Memory B cell (primary cell): ENCODE measurements at places on chromosomes 7 and 10.

- no peaks in the 10 kb centered on the region for H3K27me3 ChIP-seq
- H3K4me1 ChIP-seq: no peaks in the 10 kb centered on the region
- H3K27ac ChIP-seq: no peak overlapping the region
- DNase-seq: no peak
- H3K36me3 ChIP-seq: peaks cover 6% of the 10 kb centered on the region
These were observed 98.7 kb downstream of the POLL start for GRCh38 chr10:101489355-101489754.

GRCh38 chr7:107499731-107500130 lies 29.9 kb downstream of the GPR22 start:
- no peak overlapping the region for H3K4me3 ChIP-seq
- no peaks in the 10 kb centered on the region for H3K27me3 ChIP-seq
- no peak for DNase-seq
- peaks cover 18% of the 10 kb centered on the region for H3K36me3 ChIP-seq

DNA sequence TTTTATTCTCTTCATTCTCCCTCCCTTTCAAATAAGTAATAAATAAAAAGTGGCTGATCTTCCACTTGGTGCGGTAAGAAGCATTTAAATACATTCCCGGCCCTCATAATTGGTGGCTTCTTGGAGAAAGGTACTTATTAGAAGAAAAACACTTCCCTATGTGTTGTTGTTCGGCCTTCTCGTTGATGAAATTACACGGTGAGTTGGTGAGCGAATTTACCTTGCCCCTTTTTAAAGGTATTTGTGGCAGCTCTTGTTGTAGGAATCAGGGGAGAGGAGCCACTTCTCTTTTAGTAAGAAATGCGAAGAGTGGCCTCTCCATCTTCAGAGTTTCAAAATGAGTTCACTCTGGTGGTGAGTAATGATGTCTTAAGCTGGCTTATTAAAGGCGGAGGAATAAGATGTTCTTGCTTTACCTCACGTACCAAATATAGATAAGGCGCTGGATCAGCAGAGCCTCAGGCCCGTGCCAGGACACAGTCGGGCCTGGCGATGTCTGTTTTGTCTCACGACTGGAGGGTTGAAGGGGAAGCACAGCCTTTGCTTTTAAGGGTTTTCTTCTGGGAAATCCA lies 135.9 kb downstream of the CUX1 start:
- no peak overlapping the region for H3K4me3 ChIP-seq
- peaks cover 7% of the 10 kb centered on the region for H3K36me3 ChIP-seq
- H3K27me3 ChIP-seq: no peaks in the 10 kb centered on the region
- peak overlapping the region; percentile 68 for H3K27ac ChIP-seq
- H3K4me1 ChIP-seq: peaks cover 33% of the 10 kb centered on the region

DNA sequence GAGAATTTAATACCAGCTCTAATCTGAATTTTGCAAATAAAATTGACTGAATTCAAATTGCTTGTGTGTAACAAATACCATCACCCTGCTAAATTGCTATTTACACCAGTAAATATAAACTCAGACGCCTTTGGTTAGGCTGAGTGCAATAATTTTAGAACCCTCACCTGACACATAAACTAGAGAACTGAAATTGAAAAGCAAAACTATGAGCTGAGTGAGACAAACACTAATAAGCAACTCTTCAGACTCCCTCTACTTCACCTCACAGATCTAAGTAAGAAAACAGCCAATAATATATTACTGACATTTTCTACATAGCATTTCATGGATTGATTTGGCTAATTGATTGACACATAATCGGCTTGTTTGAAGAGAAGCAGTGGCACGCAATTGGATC lies 621.2 kb downstream of the REEP3 start:
- H3K4me3 ChIP-seq: no peak overlapping the region
- no peak overlapping the region for H3K27ac ChIP-seq
- H3K4me1 ChIP-seq: no peaks in the 10 kb centered on the region
- no peaks in the 10 kb centered on the region for H3K36me3 ChIP-seq
- no peak for DNase-seq

GRCh38 chr10:80755893-80756292 lies 218.2 kb downstream of the SH2D4B start:
- H3K4me3 ChIP-seq: no peak overlapping the region
- peaks cover 8% of the 10 kb centered on the region for H3K27me3 ChIP-seq
- H3K27ac ChIP-seq: no peak overlapping the region
- DNase-seq: no peak
- H3K4me1 ChIP-seq: no peaks in the 10 kb centered on the region

DNA sequence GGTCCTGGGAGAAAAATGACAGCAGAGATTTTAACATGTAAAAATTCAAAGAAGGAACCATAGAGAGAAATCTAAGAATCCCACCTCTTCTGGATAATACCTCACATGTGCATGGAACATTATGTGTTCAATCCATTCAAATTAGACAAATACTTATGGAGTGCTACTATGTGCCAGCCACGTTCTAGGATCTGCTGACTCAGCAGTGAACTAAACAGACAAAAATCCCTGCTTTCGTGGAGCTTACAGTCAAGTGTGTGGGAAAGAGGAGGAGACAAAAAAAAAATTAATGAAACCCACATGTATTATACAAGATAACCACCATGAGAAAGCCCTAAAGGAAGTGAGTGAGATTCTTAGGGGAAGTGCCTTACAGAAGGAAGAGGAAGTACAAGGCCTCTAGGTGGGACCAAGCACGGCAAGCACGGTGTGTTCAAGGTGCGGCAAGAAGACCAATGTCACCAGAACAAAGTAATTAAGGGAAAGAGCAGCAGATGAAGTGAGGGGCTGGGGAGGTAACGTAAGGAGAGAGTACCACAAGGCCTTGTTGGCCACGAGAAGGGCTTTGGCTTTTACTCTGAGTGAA lies 71.0 kb downstream of the SLC25A13 start:
- H3K27me3 ChIP-seq: no peaks in the 10 kb centered on the region
- peaks cover 17% of the 10 kb centered on the region for H3K36me3 ChIP-seq
- H3K4me1 ChIP-seq: peaks cover 23% of the 10 kb centered on the region
- peak; percentile 2 for DNase-seq
- H3K27ac ChIP-seq: no peak overlapping the region

GRCh38 chr7:157204134-157204533 lies 65.4 kb downstream of the UBE3C start:
- DNase-seq: no peak
- no peak overlapping the region for H3K27ac ChIP-seq
- H3K4me1 ChIP-seq: no peaks in the 10 kb centered on the region
- H3K4me3 ChIP-seq: no peak overlapping the region
- peaks cover 16% of the 10 kb centered on the region for H3K36me3 ChIP-seq

DNA sequence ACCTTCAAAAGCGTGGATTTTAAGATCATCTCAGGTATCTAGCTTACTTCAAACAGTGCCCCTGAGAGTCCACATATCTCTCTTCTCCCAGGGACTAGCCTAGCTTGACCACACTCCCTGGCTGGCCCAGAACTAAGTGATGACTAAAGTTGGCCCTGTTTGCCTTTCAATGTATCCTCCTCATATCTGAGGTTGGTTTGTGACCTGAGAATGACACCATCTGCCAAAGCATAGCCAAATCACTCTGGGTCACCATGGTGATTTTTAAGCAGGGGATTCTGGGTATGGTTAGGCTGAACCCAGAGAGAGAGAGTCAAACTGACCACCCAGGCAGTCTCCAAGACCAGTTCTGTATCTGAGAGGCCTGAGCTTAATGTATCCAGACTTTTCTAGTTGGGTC lies 16.2 kb downstream of the CNNM1 start:
- H3K4me1 ChIP-seq: no peaks in the 10 kb centered on the region
- H3K4me3 ChIP-seq: no peak overlapping the region
- no peak for DNase-seq
- H3K27me3 ChIP-seq: peaks cover 16% of the 10 kb centered on the region
- H3K36me3 ChIP-seq: no peaks in the 10 kb centered on the region

- peaks cover 14% of the 10 kb centered on the region for H3K36me3 ChIP-seq
- no peak for DNase-seq
- H3K27me3 ChIP-seq: no peaks in the 10 kb centered on the region
- peaks cover 59% of the 10 kb centered on the region for H3K4me1 ChIP-seq
- H3K4me3 ChIP-seq: peak overlapping the region; percentile 85
These were observed 1.1 kb downstream of the MAP3K8 start for GRCh38 chr10:30435073-30435422.

DNA sequence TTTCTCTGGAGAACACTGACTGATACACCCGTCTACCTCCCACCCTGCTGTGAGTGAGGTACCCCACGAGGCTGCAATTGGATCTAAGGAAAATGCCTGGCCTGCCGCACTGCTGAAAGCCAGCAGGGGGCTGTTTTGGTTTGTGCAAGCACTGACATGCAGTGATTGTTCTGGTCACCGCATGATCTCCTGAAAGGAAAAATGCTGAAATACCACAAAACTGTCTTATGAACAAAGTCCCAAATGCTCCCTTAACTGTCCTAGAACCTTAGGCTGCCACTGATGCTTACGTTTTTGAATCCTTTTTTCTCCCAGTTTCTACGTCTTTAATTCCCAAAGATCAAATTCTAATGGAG lies 132.7 kb downstream of the JCAD start:
- no peak for DNase-seq
- H3K4me3 ChIP-seq: no peak overlapping the region
- peaks cover 5% of the 10 kb centered on the region for H3K27me3 ChIP-seq
- no peaks in the 10 kb centered on the region for H3K4me1 ChIP-seq
- no peaks in the 10 kb centered on the region for H3K36me3 ChIP-seq

- DNase-seq: no peak
- peaks cover 6% of the 10 kb centered on the region for H3K4me1 ChIP-seq
- no peak overlapping the region for H3K4me3 ChIP-seq
- no peaks in the 10 kb centered on the region for H3K36me3 ChIP-seq
- H3K27ac ChIP-seq: no peak overlapping the region
These were observed 537.1 kb upstream of the FOXK1 start for GRCh38 chr7:4144811-4145510.

DNA sequence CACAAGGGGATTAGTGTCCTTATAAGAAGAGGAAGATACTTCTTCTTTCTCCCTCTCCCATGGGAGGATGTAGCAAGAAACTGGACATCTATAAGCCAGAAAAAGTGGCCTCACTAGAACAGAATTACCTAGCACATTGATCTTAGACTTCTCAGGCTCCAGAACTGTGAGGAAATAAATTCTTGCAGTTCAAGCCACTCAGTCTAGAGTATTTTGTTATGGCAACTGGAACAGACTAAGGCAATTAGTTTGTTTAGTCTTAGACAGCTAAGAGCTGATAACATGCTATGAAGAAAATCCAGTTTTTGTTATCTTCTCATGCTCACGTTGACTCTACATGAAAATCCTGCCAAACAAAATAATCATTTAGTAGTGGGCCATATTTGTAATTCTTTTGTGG lies 627.6 kb upstream of the PHF14 start:
- no peak for DNase-seq
- no peaks in the 10 kb centered on the region for H3K27me3 ChIP-seq
- no peak overlapping the region for H3K4me3 ChIP-seq
- H3K4me1 ChIP-seq: no peaks in the 10 kb centered on the region
- no peak overlapping the region for H3K27ac ChIP-seq

DNA sequence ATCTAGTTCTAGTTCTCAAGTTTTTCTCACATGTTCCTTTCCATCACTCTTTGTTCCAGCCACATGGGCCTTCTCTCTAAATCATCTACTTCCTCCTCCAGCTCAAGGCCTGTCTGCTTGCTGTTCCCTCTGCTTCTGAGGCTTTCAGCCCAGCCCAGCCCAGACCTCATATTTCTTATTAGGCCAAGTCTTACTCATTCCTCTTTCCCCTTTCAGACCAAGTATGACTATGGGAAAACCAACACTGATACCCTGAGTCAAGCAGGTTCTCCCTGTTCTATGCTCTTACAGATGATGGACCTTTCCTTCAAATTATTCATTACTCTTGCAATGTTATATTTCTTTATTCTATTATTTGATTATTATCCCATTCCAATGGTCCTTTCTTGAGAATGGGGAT lies 80.3 kb upstream of the SEM1 start:
- no peak overlapping the region for H3K27ac ChIP-seq
- no peak for DNase-seq
- H3K27me3 ChIP-seq: peaks cover 6% of the 10 kb centered on the region

GRCh38 chr7:46301677-46302076 lies 380.6 kb upstream of the IGFBP3 start:
- no peak for DNase-seq
- no peak overlapping the region for H3K4me3 ChIP-seq
- H3K27me3 ChIP-seq: no peaks in the 10 kb centered on the region
- H3K4me1 ChIP-seq: no peaks in the 10 kb centered on the region
- no peaks in the 10 kb centered on the region for H3K36me3 ChIP-seq
- H3K27ac ChIP-seq: no peak overlapping the region

- H3K4me1 ChIP-seq: no peaks in the 10 kb centered on the region
- no peaks in the 10 kb centered on the region for H3K36me3 ChIP-seq
- no peak for DNase-seq
These were observed 74.0 kb upstream of the PODXL start for GRCh38 chr7:131630427-131630826.

GRCh38 chr10:121352231-121352855 lies 245.9 kb downstream of the FGFR2 start:
- H3K36me3 ChIP-seq: no peaks in the 10 kb centered on the region
- no peaks in the 10 kb centered on the region for H3K4me1 ChIP-seq
- H3K4me3 ChIP-seq: no peak overlapping the region
- no peak overlapping the region for H3K27ac ChIP-seq

DNA sequence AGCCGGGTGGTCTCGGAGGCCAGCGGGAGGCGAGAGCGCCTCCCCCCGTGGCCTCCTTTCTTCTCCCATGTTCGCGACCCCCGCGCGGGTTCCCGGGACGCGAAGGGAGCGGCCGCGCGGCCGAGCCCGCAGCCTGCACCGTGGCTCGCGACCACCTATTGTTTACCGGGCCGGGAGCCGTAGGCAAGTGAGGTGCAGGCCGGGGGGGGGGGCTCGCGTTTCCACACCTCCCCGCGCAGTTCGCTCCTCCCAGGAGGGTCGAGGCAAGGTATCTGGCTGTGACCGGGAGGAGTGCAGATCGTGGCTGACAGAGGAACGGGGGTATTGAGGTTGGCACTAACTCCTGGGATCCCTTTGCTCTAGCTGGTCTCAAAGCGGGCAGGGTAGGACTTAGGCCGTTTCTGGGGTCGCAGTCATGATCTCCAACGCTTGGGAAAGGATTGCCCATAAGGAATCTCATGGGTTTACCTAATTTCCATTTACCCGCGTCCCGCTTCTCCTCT lies 734 bp downstream of the PTPN12 start:
- no peaks in the 10 kb centered on the region for H3K27me3 ChIP-seq
- peak overlapping the region; percentile 98 for H3K4me3 ChIP-seq
- H3K36me3 ChIP-seq: no peaks in the 10 kb centered on the region

GRCh38 chr10:132914732-132915131 lies 27.6 kb downstream of the CFAP46 start:
- H3K4me1 ChIP-seq: peaks cover 16% of the 10 kb centered on the region
- peak overlapping the region; percentile 51 for H3K4me3 ChIP-seq
- peaks cover 18% of the 10 kb centered on the region for H3K27me3 ChIP-seq
- H3K36me3 ChIP-seq: peaks cover 2% of the 10 kb centered on the region

DNA sequence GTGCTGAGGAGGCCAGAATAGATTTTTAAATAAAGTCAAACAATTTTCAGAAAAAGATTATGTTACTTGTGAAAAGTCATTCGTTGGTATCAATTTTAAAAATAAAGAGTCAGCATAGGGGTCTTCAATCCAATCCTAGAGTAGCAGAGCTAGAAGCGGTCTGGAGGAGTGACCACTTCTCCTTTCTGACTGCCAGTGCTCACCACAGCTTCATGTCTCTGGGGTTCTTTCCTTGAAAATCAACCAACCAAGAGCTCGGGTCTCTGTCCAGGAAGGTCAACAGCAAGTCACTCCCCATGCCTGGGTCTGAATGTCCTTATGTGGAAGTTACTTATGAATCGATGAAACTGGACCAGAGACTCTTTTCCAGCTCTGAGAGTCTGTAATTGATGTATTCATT lies 14.3 kb downstream of the PTPRN2 start:
- no peak overlapping the region for H3K4me3 ChIP-seq
- H3K27me3 ChIP-seq: peaks cover 7% of the 10 kb centered on the region
- no peak overlapping the region for H3K27ac ChIP-seq

GRCh38 chr7:100604976-100605911 lies 3.1 kb downstream of the PCOLCE start:
- H3K4me1 ChIP-seq: peaks cover 17% of the 10 kb centered on the region
- H3K4me3 ChIP-seq: peak overlapping the region; percentile 87
- H3K27ac ChIP-seq: peak overlapping the region; percentile 62
- DNase-seq: no peak
